ENCODE measurements at places on chromosomes 5 and 9. TPM values are rescaled to one million over a fixed set of nuclear protein-coding genes. Genes with fewer than 3 reads are reported as not detected.

IL5 gene
- not detected for total RNA-seq

SLC6A7 gene
- total RNA-seq, result not detected

SPATA31D4 gene
- total RNA-seq, result not detected

MELK gene
- 0.60 TPM for total RNA-seq

STPG3 gene
- not detected for total RNA-seq

Measured in tibial nerve (tissue), 4 donors.